ENCODE measurements at places on chromosomes 12 and 14. TPM values are rescaled to one million over a fixed set of nuclear protein-coding genes. Genes with fewer than 3 reads are reported as not detected.

The CMKLR1 gene
- total RNA-seq, result 0.85 TPM

The IAPP gene
- total RNA-seq, result not detected

The FGD6 gene
- 1.9 TPM for total RNA-seq

The PTGER2 gene
- 54.7 TPM for total RNA-seq

The OVCH1 gene
- not detected for total RNA-seq

The KRT83 gene
- not detected for total RNA-seq

The KCNC2 gene
- not detected for total RNA-seq

The CLEC4E gene
- total RNA-seq, result not detected

The MEG3 gene
- total RNA-seq, result not detected

The GNG2 gene
- total RNA-seq, result 150 TPM

The GALNT8 gene
- 0.95 TPM for total RNA-seq

The MRPL51 gene
- total RNA-seq, result 80.7 TPM

The OR10G3 gene
- not detected for total RNA-seq

The CLEC9A gene
- total RNA-seq, result not detected

The CLEC12A gene
- total RNA-seq, result not detected

The RTN1 gene
- not detected for total RNA-seq

The GPR162 gene
- 0.46 TPM for total RNA-seq

The ANG gene
- 0.85 TPM for total RNA-seq
